Renal cortical epithelial cell (primary cell): ENCODE measurements at places on chromosomes 1 and 21. TPM values are rescaled to one million over a fixed set of nuclear protein-coding genes. Genes with fewer than 3 reads are reported as not detected.

DNA sequence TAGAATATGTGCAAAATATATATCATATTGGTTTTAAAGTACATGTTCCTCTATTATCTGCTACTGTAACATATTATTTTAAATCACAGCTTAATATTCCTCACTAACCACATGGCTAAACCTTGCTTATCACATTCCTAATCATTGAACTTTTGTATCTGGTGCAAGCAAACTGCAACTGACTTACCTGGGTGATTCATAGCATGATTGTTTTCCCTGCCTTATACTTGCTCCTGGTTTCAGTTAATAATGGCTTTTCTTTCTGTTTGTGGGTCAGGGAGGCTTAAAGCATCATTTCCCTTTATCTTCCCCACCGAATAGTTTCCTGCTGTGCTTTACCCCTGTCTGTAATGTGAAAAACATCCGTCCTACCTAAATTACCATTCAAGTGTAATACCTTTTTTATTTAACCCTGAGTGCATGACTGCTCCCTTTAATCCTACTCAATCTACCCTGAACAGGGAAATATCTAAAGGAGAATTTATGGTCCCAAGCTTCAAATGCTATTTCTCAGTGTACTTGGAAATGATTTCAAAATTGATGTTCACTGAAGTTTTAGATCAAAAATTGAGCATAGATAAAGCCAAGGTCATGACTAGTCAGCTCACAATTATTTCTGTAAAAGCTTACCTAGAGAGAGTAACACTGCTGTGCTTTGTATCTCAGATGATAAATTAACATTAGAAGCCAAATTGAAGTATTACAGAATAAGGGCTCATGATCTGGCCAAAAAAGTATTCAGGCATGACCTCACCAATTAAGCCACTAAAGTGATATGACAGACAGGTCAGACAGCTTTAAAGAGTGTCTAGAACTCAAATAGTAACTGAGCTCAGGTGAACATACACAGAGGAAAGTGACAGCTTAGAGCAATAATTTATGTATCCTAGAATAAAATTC lies 507.1 kb downstream of the BRINP3 start:
- peak; percentile 56 for DNase-seq

DNA sequence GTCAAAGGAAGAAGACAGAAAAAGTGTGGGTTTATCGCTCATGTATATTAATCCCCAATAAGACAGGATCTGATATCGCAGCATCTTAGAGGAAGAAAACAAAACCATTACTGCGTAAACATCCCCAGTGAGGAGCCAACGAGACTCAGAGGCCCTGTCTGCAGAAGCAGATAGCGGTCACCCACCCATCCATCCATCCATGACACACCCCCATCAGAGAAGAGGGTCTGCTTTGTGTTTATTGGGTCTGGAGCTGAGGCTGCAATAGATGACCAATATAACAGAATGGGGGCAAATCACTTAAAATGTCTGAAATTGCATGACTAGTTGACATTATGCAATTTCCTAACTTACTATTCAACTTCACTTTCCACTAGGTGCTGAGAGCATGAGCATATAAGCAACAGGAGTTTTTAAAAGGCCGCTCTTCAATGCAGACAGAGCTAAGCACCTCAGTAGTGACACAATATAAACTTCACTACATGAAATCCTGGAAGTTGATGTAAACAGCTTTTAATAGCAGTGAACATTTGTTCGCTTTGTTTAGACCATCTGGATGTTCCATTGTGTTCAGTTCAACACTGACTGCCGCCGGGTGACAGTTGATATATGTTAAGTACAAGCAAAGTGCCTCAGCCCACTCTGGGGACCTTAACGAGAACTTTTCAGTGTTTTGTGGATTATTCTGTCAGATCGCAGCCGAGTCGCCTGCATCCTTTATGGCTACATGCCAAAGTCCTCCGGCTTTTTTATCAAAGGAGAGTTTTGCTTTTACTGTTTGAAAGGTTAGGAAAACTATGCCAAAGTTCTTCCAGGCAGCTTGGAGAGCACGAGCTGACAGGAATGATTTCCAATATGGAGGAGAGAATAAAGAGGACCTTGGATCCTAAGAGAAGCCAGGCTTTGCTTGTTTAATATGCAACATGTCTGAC lies 167.5 kb downstream of the ZNF281 start:
- no peak for DNase-seq

- no peak for DNase-seq
These were observed 626 bp upstream of the HLCS start for GRCh38 chr21:36966821-36967768.

DNA sequence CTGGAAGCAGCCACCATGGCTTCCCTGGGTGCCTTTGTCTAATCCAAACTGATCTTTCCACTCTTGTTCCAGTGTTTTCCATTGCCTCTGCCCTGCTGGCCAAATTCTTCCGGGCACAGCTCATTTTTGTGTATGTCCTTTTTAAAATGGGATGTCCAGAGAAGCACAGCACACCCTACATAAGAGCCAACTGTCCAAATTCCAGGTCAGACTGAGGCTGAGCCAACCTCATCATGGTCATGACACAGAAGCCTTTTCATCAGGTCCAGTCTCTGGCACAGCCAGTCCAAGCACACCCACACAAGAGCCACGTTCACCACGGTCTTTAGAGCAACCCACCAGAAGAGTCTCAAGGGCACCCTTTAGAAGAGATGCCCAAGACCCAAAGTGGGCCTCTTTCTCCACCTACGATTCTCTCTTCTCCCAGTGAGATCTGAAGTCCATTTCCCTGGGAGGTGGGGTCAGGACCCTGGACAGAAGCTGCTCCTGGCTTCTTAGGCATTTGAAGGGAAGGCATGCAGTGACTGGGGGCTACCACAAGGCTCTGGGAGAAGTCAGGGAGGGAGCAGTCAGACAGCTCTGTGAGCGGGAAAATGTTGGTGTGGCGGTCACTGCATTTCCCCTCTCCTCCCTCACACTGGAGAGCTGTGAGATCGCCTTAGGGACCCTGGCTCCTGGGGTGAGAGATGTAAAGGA lies 53.2 kb downstream of the SYT2 start:
- peak; percentile 41 for DNase-seq

GRCh38 chr1:217495249-217495648 lies 135.6 kb downstream of the GPATCH2 start:
- no peak for DNase-seq

DNA sequence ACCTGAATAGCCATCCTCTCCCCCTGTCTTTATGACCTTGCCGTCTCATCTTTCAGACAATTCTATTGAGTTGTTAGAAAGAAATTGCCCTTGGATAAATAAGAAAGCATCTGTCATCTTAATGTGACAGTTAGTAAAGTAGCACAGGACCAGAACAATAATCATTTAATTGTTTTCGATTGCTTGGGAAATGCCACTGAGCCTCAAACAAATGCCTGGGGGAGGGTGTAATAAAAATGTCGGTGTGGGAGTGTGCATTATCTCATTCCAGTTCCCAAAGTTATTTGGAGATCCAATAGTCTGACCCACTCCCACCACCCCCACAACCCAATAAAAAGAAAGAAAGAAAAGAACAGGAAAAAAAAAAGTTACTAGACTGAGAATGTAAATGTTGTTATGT lies 509.3 kb upstream of the LRRC7 start:
- DNase-seq, result no peak

GRCh38 chr1:100959502-100960060 lies 63.7 kb downstream of the SLC30A7 start:
- DNase-seq, result no peak

Gene TNFRSF9
- 4.1 and 7.8 TPM in 2 replicates for total RNA-seq
